ENCODE measurements at places on chromosomes 16 and 17.

DNA sequence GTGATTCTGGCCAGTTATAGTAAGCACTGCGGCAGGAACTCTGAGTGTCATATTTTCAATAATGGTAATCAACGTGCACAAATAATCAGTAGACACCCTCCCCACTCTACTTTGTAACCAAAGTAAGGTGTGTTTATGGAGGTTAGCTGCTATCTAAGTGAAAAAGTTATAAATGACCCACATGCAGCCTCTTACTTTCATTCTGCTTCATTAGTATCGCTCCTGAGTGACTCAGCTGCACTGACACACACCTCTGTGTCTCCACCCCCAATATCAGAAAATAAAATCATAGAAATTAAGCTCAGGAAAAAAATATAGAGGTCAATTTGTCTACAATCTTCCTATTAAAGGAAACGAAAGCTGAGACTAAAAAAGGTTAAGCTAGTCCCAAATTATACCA is 64.1 kb upstream of the TRAP1 start:
- no peak for DNase-seq

DNA sequence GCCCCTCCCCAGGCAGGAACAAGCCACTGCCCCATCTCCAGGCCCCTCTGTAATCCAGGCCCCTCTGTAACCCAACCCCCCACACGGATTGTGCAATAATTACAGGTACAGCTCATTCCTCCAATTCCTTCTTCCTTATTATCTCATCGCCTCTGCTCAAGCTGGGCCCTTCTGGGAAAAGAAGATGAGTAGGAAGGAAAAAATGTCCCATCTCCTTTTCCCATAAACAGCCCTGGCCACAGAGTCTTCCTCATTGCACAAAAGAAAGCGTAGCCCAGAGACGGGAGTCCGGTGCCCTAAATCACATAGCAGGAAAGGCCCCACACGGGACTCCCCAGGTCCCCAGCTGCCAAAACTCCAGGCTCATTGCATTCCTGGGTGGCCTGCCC is 3.6 kb upstream of the LITAFD start:
- DNase-seq: no peak

- no peak for DNase-seq
These were observed 92.9 kb upstream of the SALL1 start for GRCh38 chr16:51243936-51244436.

GRCh38 chr16:16925432-16925831 is 545.3 kb downstream of the XYLT1 start:
- DNase-seq: no peak

GRCh38 chr16:12111223-12111622 is 134.7 kb downstream of the SNX29 start:
- DNase-seq: no peak

GRCh38 chr17:56917559-56918296 is 3.9 kb upstream of the TRIM25 start:
- no peak for DNase-seq

- DNase-seq: no peak
These were observed 20.0 kb upstream of the ZFHX3 start for GRCh38 chr16:73067671-73068540.

- DNase-seq: no peak
These were observed 39.9 kb downstream of the TIMM22 start for GRCh38 chr17:1036845-1037237.

DNA sequence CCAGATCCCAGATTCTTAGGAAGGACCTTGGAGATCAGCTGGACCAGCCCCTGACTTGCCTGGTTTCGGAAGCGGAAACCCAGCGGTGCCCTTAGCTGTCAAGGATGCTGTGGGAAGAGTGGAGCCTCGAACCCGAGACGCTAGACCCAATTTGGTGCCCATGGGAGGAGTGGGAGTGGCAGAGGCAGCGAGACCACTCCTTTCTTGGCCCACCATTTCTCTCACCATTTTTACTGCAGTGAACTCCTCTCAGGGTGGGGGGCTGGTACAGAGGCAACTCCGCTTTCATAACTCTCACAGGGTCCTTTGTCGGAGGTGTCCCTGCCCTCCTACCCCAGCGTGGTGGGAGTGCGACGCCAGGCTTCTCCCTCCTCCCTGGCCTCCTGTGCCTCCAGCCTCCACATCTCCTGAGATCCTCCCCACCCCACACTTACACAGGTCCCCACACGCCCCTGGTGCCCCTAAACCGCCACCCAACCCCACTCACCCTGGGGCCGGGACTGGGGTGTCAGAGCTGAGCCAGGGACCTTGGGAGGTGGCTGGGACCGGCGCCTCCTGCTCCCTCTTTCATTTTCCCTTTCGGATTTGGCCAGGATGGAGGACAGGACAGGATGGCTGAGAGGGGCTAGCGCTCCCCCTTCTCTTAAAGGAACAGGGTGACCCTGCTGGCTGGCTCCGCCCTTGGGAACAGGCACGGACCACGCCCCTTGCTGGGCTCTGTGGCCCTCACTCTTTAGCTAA is at the start of gene GJD3:
TSS of gene GJD3 (minus strand) at position 617 of the 741 bp plus-strand sequence. CDS start 922 bp downstream, outside the sequence.
- no peak for DNase-seq

GRCh38 chr17:161481-161880 is 20.0 kb downstream of the DOC2B start:
- no peak for DNase-seq

DNA sequence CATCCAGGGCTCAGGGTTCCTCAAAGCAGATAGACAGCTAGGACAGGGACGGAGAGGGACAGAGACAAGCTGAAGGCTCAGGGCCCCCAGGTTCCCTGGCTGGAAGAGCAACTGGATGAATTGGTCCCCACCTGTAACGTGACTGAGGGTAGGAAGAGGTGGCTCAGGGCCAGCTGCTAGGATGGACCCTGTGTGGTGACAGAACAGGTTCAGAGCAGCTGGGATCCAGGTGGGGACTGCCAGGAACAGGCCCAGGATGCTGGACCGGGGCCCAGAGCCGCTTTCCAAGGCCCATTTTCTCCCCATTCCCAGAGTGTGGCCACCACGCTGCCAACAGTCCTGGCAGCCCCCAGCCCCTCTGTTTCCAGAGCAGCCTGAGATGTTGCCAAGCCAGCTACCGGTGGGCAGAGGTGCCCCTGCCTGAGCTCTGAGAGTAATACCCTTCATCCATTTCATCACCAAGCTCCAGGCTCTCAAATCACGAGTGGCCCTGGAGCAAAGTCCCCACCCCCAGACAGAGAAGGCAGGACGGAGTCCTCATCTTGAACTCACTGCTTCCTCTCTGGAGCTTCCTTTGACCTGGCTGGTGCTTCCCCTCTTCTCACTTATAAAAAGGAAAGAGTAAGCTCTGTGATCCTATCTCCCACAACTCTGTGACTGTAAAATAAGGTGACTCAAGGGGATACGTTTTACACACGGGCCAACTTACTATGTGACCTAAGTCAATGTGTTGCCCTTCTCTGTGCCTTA is 79.6 kb downstream of the TMEM132E start:
- DNase-seq: no peak

DNA sequence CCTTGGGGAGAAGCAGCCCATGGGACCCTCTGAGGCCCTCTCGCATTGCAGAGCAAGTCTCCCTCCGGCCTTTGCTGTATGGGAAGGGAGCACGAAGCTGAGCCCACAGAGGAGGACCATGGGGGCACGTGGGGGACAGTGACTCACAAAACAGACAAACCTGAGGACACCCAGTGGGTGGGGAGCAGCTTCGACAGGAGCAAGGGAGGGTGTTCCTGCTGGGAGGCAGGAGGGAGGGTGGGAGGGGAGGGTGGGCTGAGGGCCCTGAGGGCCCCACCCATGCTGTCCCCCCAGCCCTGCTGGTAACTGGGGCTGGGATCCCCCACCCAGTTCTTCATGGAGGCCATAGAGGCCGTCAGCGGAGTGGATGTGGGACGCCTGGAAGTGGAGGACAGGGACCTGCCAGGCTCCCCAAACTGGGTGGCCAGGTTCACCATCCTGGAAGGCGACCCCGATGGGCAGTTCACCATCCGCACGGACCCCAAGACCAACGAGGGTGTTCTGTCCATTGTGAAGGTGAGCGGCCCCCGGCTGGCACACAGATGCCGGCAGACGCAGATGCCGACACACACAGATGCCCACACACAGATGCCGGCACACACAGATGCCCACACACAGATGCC is 12.5 kb downstream of the SLC22A31 start:
- DNase-seq: no peak

DNA sequence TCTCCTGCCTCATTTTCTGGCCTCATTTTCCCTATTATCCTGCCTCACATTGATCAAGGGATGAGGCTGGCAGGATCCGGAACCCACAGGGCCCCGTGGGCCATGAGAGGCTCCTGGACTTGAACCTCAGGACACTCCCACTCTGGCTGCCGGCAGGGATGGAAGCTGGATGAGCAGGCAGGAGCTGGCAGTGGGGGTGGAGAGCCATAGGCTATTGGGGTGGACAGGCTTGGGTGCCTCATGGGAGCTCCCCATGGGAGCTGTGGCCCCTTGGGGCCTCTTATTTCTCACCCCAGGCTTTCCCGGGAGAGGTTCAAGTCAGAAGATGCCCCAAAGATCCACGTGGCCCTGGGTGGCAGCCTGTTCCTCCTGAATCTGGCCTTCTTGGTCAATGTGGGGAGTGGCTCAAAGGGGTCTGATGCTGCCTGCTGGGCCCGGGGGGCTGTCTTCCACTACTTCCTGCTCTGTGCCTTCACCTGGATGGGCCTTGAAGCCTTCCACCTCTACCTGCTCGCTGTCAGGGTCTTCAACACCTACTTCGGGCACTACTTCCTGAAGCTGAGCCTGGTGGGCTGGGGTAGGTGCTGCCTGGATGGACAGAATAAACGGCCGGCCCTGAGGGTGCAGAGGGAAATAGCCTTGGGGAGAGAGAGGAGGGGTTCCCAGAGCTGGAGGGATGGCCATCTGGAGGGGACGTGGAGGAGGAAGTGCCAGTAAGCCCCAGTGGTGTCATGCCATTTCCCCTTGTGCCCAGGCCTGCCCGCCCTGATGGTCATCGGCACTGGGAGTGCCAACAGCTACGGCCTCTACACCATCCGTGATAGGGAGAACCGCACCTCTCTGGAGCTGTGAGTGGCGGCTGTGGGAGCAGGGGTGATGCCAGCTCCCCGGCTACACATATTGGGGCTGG is 10.7 kb upstream of the DRC7 start:
- DNase-seq: no peak

GRCh38 chr17:49333804-49334203 is 28.2 kb downstream of the ZNF652 start:
- DNase-seq: no peak

DNA sequence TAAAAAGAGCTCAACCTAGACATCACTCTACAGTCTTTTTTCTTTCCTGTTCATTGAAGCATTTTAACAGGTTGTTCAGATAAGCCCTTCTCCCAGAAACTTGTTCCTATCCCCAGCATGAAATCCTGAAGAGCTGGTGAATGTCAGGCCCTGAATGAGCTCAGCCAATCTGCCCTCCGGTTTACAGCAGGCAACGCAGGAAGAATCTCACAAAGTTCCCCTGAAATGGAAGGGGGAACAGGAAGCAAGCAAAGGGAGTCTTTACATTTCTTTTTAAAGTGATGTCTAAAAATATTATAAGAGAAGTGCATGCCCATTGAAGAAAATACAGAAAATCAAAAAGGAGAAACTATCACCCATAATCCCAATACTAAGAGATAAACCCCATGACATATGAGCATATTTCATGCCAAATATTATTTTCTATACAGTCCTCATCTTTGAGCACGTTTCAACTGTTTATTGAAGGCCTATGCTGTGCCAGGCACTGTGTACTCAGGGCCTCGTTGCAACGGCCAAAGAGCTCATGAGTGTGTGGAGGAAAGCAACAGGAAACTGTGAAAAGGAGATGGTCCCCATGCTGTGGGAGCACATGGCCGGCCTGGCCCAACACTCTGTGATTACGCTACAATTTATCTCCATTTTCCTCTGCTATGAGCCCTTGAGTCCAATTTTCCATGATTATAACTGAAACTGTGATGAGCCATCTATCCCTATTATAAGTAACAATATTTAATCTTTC is 5.7 kb downstream of the TK2 start:
- DNase-seq: no peak

DNA sequence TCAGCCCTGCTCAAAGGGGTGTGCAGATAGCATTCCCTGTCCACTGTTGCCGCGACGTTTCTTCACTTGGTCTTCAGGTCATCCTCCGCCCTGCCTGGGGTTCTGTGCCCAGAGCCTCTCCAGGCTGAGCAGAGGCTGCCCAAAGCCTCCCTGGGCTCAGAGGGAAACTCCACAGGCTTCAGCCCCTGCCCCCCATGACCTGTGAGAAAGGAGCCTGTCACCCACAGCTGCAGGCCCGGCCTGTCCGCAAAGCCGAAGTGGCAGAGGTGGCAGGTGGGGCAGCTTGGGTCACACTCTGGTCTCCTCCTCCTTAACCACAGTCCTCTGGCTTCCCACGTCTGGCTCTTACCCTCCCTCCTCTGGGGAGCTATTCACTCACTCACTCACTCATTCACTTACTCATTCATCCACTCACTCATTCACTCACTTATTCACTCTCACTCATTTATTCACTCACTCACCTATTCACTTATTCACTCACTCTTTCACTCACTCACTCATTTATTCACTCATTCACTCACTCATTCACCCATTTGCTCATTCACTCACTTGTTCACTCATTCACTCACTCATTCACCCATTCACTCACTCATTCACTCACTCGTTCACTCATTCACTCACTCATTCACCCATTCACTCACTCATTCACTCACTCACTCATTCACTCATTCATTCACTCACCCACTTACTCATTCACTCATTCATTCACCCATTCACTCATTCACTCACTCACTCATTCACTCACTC is 7.1 kb upstream of the CPSF4L start:
- DNase-seq: no peak

- no peak for DNase-seq
These were observed 298.1 kb upstream of the IRX5 start for GRCh38 chr16:54632322-54633220.
